GM13976 (cell line): ENCODE measurements at places on chromosomes 12 and 14.

DNA sequence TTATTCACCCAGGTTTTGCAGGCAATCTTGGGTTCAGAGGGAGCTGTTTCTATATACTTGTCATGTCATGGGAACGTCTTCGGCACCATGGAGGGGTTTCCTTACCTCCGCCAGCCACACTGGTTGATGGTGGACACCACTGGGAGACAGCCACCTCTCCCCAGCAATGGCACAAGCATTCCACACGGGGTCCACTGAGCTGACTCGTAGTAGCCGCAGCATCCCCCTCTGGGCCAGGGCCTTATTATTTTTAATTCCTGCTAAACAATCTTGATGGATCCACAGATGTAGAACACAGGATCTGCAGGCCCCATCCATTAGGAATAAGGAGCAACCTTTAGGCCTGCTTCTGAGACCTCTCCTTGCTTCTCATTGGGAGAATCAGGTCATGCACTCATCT, 132.9 kb downstream of the DICER1 start:
- DNase-seq = no peak

DNA sequence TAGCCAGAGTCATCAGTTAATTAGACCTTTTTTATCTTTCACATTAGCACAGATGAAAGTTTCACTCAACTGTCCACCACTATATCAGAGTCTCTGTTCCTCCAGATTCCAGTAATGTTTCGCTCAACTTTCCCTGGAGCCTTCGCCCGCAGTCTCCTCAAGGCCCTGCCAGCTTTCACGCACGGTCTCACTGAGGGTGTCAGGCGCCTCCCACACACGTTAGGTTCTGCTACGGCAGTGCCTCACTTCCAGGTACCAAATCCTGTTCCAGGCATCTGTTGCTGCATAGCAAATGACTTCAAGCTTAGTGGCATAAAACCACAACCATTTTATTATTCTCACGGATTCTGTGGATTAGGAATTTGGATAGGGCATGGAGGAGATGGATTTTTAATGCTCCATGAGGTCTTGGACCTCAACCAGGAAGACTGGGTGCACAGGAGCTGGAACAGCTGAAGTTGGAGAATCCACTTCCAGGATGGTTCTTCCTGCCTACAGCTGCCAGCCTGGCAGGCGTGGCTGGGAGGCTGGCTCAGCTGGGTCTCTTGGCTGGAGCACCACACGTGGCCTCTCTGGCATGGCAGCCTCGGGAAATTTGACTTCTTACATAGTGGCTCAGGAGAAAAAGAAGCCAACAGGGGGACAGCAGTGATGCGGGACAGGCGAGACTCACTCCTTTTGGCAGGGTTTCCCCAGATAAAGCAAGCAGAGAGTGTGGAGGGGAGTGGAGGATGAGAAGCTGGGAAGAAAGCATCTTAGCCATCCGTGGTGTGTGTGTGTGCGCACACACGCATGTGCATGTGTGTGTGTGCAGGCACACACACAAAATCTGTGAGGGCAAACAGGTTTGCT, 21.3 kb upstream of the BCDIN3D start:
- no peak for DNase-seq

DNA sequence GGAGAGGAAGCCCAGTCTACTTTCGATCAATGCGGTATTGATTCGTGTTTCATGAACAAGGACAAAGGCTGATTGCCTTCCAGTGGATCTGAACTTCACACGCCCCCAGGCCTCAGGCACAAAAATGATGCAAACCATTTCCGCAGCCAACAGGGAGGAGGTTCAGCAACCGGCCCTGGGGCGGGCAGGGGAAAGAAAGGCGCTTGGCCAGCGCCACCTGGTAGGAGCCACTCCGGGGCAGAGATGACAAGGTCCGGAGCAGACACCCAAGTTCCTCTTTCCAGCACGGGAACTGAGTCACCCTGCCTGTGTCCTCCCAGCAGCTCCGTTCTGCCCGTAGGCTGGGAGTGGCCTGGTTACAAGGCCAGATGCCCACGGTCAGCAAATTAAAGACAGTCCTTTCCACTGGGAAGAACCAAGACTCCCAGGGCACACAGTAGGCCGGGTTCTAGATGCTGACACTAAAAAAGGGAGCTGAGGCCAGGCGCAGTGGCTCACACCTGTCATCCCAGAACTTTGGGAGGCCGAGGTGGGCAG, 136.3 kb downstream of the SCARB1 start:
- DNase-seq = peak; percentile 68

DNA sequence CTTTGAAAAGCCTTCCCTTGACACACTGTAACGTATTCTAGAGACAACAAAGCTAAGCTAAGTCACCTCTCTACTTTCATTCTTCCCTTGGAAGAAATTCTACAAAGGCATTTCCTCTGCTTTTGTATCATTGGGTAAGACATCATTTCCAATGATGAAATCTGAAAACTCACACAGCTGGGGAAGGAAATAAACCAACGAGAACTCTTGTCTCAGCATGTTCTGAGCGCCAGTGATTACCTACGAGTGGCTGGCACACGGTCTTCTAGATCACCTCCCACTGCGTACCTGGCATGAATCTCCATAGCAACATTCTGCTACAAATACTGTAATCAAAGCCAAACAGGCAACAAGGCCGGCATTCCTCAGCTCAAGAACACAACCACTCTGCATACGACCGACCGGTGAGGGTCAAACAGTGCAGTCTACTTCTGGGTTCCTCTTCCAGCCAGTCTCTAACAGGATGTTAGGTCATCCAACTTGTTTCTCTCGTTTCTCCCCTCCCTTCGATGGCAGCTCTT, 7.6 kb downstream of the VPS37B start:
- peak; percentile 60 for DNase-seq

DNA sequence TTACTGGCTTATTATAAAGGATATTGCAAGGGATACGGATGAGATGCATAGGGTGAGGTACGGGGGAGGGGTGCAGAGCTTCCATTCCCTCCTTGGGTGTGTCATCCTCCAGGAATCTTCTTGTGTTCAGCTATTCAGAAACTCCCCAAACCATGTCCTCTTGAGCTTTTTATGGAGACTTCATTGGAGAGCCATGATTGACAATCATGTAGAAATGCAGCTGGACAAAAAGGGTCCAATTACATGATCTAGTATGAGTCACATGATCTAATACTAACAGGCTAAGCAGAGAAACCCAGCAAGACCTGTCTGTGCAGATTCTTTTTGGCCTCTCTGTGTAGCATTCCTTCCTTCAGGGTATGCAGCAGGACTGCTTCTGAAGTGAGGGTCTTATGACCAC, 23.9 kb upstream of the FLVCR2 start:
- no peak for DNase-seq

DNA sequence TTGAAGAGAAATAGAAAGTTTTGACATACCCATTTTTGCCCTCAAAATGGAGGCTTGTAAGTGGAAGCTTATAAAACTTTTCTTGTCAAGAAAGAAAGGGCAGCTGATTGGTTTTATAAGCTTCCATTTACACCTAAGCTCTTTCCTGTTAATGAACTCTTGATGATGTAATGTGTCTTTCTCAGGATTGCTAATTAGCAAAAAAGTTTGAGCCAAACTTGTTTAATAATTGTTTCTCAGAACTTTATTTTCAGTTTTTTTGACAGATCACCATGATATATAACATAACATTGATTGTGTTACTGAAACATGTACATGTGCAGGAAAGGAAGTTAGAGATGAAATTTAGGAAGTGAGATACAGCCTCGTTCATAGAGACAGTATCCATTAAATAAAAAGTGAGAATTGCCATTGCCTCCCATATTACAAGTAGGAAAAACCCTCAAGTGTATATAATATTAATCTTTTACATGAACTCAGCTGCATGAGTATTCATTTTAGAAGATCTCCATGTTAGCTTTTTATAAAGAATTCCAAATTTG, 26.8 kb downstream of the RIC8B start:
- no peak for DNase-seq

DNA sequence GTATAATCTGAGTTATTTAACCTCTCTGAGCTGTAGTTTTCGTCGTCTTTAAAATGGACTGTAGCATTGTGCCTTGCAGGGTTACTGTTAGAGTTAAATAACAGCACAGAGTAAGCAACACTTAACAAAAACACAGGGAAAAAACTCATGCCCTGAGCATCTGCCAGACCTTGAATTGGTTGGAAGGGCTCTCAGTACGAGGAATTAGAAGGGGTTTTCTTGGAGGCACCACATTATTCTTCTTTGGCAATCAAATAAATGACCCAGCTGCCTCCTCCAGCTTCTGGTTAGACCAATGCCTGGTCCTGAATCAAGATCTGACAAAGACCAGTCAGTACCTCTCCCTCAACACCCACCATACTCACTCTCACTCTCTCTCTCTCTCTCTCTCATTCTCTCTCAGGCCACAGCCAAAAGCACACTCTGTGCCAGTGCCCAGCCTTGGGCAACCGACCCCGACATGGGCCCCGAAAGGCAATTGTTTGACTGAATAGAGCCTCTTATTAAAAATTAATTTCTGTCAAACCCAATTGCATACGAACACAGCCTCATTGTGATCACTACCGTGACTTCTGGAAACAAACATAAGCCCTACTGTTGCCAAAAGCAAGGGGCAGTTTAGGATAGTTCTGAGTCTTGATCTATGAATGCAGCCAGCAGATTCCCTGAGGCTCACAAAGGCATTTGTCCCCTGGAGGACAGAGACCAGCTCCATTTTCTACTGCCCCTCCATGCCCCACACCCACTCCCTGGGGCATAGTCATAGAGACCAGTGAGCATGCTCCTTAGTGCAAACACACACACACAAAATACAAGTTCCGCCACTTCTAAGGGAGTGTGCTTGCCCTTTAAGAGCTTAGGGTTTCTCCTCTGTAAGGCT, 23.9 kb downstream of the DUSP6 start:
- no peak for DNase-seq

GRCh38 chr12:99154216-99154982, 493.2 kb upstream of the GARIN6 start:
- DNase-seq = no peak

GRCh38 chr12:18145924-18146323, 55.9 kb upstream of the RERGL start:
- DNase-seq = no peak

DNA sequence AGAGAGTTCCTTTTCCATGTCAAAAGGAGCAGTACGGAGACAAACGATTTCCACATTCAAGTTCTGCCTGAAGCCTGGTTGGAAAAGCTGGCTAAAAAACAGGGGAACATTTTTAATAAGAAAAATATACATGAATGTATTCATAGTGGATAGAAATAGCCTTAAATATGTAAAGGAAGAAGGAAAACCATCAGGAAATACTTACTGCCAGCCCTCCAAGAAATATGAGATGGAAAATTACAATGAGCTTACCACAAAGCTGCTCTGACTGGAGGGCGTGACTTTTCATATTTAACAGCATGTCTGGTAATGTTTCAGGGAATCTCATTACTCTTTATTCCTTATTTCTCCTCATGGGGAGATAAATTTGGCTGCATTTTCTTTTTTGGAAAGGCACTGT, 75.9 kb upstream of the ZDHHC17 start:
- no peak for DNase-seq

DNA sequence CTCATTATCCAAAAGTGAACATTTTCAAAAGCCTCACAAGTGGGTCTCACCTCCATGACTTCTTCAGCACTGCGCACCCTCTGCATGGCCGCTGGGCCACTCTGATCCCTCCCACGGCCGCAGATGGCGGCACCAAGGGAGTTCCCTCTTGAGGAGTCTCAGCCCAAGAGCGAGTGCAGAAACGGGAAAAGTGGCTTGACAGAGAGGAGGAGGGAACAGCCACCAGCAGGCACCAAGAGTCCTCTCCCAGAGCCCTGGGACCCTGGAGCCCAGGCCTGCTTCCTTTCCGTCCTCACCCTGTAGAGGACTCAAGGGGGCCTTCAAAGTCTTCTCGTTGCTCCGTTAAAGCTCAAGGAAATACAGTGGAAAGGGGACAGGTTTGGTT, 230.2 kb upstream of the DIO3 start:
- no peak for DNase-seq

DNA sequence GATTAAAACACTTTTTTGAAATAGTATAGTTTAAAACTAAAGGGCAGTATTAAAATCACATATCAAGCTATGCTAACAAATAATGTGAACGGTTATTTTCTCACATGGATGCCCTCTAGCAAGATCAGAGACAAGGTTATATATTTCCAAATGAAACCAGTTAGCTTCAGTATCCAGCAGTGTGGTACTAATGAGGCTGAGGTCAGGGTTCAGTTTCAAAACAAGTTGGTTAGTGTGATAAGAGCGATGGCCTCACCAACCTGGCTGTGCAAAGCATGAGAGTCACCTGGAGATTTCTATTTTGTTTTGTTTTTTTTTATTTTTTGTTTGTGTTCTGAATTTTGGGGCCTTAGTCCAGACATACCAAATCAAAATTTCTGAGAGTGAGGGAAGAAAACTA, 352.2 kb upstream of the KITLG start:
- no peak for DNase-seq

- no peak for DNase-seq
Observed at GRCh38 chr14:54747616-54748015, 155.0 kb downstream of the GCH1 start.

GRCh38 chr12:25500651-25501050, 52.4 kb downstream of the LMNTD1 start:
- DNase-seq = no peak

GRCh38 chr14:35480119-35480769, 53.7 kb upstream of the INSM2 start:
- peak; percentile 17 for DNase-seq

- DNase-seq = peak; percentile 2
Observed at GRCh38 chr12:1890810-1891209, 27.6 kb downstream of the CACNA2D4 start.

DNA sequence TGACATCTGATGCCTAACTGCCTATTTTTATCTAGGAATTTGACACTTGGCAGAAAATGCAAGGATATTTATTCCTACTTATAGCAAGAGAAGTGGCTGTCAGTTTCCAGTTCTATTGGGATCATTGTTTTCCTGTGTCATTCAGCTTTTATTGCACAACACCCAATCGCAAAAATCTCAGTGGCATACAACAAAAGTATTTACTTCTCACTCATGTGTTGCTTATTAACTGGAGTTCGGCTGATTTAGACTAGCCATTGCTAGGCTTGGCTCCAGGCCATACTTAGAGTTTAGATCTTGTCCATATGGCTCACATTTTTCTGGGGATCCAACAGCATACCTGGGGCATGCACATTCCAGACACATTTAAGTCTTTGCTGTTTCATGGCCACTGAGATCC, 218.6 kb upstream of the SYT1 start:
- DNase-seq = no peak

- DNase-seq = no peak
Observed at GRCh38 chr14:50978529-50978871, 34.2 kb upstream of the PYGL start.

DNA sequence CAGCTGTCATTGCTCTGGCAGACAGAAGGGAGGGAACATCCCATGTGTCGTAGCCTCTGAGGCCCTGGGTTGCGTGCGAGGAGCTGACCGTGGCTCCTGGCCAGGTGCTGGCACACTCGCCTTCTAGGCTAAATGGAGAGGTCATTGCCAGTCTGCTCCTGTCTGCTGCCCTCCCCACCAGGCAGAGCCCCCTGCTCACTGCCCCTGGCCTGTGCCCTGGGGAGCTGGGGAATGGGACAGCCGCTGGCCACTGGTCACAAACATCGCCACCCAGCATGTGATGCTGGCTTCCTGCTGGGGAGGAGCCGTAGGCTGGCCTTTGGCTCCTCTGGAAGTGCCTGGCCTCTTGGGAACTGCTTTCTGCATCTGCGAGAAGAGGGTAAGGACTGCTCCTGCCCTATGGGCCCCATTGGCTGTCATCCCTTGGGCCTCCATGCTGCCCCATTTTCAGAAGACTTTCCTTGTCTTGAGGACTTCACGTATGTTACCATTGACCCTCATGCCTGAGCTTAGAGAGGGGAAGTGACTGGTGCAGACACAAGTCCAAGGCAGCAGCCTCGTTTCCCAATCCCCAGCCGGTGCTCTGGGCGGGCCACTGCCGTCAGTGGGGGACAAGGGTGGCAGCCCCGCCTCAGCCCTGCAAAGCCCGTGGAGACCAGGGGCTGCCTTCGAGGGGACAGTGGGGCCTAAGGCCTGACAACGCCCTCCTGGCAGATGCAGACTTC, 2.0 kb upstream of the TNFAIP2 start:
- no peak for DNase-seq
